ENCODE measurements at places on chromosomes 6 and 20.

- DNase-seq: no peak
These were observed 79.0 kb downstream of the ALDH8A1 start for GRCh38 chr6:134870677-134871498.

GRCh38 chr6:133502441-133503335 lies 261.5 kb downstream of the EYA4 start:
- DNase-seq: no peak

GRCh38 chr6:139553916-139554315 lies 179.5 kb upstream of the CITED2 start:
- no peak for DNase-seq

DNA sequence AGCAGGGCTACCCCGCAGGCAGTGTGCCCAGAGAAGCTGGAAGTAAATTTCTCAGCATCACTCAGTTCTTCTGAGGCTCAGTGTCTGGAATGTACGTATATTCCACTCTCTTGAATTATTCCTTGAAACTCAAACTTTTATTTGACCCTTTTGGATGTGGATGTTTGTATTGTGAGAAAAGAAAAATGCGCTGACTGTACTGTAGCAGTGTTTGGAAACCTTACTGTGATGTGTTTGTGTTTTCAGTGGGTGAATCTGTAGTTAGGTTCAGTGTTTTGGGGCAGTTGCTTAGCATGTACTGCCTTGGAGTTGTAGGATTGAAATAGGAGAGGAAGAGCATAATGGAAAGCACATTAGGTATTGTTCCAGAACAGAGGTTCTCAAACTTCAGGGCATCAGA lies 13.5 kb downstream of the TIAM2 start:
- no peak for DNase-seq

DNA sequence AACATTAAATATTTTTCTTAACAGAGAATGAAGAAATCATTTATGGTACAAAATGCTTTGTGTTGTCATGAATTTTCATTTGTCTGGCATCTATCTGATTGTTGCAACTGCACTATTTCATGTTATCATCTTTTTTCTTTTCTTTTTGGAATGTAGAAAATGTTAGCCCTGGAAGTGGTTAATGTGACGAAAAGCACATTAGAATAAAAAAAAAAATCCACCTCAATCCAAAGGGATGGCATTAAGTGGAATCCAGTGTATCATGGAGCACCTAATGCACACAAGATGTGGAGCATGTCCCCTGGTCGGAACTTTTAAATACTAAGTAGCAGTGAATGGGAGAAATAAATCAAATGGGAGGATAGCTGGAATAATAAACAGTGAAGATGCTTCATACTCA lies 172.9 kb upstream of the MCHR2 start:
- DNase-seq: no peak

GRCh38 chr6:147135211-147135681 lies 69.0 kb upstream of the STXBP5 start:
- peak; percentile 36 for DNase-seq

DNA sequence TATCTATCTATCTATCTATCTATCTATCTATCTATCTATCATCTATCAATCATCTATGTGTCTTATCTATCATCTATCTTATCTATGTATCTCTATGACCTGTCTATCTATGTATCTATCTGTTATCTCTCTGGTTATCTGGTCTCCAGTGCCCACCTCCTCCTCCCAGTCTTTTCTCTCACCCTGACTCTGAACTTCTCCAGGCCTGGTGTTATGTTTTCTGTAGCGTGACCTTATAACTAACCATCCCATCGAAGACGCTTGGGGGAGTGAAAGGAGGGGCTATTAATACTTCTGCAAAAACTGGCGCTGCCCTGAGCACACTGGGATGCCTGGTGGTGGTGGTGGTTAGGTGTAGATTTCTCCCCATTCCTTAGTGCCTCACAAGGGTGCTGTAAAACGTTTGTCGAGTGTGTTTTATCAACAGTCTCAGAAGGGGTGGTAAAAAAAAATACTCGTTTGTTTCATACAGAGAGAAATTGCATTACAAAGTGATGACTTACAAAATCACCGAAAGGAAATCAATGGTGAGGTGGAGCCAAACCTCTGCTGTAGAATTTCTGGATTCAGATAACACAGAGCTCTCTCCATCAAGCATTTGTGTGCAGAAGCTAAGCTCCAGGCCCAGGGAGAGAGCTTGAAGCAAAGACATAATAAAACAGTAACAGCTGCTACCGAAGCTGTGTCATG lies 156.2 kb downstream of the BCAS1 start:
- DNase-seq: peak; percentile 42

DNA sequence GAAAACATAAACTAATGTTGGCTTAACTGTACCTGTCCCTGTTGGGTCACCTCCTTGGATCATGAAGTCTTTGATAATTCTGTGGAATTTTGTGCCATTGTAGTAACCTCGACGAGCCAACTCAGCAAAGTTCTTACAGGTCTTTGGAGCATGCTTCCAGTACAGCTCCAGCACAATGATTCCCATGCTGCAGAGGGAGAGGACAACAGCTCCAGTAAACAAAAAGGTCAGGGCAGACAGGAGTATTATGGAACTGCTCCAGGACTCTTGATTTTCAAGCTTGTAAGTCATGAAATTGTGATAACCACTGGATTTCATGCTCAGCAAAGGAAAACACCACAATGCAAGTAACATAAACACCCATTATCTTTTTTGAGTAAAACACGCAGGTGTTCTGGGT lies 2.9 kb downstream of the PPIL1 start:
- DNase-seq: no peak

GRCh38 chr20:986733-987355 lies 15.3 kb downstream of the RSPO4 start:
- no peak for DNase-seq

GRCh38 chr20:25206063-25206403 lies 10.5 kb downstream of the ENTPD6 start:
- DNase-seq: no peak

GRCh38 chr6:144139817-144140216 lies 10.5 kb upstream of the STX11 start:
- no peak for DNase-seq

- peak; percentile 26 for DNase-seq
These were observed 41.2 kb downstream of the TRAF3IP2 start for GRCh38 chr6:111564482-111564945.

DNA sequence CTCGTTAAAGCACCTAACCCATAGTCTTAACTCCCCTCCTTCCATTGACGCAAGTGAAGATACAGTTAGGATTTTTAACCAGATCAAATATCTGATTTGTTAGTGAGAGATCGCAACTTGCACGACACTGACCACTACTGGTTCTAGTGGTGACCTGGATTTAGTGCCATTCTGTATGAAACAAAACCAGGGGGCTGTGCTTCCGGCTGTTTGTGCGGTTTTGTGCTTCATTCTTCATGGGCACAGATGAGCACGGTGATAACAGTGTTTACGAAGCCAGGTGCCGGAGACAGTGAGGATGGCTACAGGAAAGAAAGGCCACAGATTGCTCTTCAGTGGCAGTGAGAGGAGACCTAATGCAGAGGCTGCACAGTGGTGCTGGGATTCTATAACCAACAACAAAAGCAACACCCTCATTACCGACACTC lies 75.5 kb downstream of the NOL4L start:
- DNase-seq: no peak

DNA sequence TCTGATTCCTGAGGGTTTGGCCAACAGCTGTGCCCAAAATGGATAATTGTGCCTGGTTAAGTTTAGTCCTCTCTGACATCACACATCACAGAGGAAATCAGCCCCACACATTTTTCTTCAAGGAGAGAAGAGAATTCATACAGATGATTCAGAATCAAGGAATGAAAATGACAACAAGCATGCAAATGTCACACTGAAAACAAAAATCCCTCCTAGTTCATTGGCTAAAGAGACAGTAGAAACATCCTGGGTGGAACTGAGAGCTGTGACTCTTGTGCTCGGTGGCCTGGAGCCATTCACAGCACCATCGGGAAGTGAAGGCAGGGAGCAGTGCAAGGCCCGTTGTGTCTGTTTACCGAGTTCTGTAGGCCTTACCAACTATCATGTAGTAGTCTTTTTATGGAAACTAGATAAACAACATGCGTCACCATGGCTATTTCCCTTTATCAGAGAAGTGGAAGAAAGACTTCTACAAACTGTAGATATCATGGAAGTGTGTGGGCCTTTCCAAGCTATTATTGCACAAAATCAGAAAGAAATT lies 81.7 kb upstream of the TENT5A start:
- no peak for DNase-seq

DNA sequence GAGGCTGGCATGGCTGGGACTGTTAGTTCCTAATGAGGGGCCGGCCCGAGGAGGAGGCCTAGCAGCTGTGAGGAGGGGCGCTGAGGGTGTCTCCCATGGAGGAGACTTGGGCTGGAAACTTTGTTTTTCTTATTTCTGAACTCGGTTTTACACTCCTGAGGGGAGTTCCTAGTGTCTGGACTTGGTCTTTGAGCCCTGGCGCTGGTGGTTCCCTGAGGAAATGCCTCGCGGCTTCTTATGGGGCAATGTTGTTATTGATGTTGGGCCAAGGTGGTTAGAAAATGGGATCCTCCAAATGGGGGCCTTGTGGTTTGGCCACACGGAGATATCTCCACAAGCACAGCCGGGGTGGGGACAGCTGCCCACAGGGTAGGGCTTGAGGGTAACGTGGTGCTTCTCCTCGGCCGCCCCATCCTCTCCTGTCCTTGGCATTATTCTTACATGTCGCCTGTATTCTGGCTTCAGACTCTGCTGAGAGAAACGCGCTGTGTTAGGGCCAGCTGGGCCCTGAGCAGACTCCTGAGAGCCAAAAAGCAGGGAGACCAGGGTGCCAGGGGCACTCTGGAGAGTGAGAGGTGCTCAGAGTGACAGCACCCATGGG lies 136.9 kb downstream of the FOXO3 start:
- DNase-seq: no peak

DNA sequence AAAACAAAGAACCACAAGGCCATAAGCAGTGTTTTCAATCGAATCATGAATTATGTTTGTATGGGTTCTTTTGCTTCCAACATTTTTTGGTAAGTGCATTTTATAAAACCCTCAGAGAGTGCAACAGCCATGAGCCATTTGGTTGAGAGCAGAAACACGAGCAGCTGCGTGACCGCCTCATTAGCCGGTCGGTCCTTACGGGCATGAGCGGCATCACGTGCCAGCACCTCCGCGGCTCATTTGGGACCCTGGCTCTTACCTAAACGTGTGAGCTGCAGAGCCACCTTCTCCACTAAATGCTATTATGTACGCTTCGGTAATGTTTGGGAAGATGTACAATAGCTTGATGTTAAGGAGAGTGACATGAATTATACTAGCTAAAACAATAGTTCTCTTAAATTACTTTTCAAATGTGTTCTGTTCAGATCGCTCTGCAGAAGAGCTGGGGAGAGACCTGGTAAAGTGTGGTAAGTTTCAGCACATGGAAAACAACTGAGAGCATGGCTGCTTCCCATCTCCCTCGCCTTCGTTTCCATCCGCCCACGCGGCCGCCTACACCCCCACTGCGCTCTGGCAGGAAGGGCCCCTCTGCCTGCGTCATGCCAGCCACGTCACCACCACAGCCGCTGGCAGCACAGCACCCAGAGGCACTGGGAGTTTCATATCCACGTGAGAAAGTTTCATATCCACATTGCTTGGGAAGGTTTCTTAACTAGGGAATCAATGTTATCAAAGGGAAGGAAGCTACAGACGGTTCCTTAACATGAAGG lies 23.7 kb upstream of the PDE10A start:
- DNase-seq: no peak

DNA sequence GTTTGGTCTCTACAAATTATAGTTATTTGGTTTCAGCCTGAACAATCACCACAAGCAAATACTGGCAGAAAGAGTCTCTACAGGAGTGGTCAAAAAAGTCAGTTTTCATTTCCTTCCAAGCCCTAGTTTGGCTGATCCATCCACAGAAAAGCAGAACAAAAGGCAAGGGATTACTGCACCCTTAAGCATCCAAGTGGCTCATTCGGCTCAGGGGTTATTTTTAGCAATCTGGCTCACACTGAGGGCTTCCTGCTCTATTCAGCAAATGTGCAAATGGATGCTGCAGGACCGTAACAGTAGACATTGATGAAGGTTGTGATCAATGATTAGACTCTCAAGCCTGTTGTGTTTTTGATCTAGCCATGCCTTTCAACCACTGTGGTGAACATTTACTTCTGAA lies 62.2 kb upstream of the FABP7 start:
- DNase-seq: peak; percentile 74

- no peak for DNase-seq
These were observed 2.1 kb upstream of the SOX4 start for GRCh38 chr6:21591446-21591845.

DNA sequence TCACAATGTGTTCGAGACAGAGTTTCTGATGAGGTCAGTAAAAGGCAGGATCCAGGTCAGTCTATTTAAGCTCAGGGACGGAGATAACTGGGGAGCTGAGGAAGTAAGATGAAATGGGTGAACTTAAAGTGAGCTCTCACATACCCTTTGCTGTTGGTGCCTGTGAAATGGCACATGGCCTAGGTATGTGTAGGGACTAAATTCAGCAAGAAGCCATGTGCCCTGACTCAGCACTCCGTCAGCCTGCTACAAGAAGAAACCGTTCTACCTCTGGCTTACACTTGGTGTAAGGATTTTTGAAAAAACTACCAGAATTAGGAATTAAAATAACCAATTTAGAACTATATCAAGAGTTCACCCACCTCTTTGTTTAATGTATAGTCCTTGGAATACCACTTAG lies 41.1 kb upstream of the TRDN start:
- no peak for DNase-seq

Data from suppressor macrophage treated with lipopolysaccharide for 1 hour (primary cell).